HFFc6 (cell line): ENCODE measurements at places on chromosomes 5 and 9.
A peak's percentile ranks its signal among the peaks of the same experiment; 100 is the strongest.

DNA sequence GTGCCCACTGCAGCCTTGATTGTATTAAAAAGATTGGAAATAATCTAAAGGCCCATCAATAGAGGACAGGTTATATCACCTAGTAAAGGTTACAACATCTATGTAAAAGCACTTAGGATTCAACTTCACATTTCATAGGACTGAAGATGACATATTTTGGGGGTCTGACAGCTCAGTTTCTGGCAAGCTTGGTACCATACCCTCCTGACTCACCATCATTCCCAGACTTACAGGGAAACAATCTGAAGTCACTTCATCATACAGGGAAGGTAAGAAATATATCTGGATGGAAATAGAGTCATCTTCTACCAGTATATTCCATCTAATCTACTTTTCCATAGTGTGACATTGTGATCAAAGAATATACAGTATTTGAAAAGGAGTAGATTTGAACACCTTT is 28.8 kb upstream of the DAB2 start:
- DNase-seq, result no peak

- DNase-seq, result peak; percentile 70
Measured at GRCh38 chr5:138033907-138034306, 1.0 kb upstream of the FAM13B start.

- peak; percentile 89 for DNase-seq
Measured at GRCh38 chr5:148913985-148914431, 87.6 kb downstream of the ADRB2 start.

DNA sequence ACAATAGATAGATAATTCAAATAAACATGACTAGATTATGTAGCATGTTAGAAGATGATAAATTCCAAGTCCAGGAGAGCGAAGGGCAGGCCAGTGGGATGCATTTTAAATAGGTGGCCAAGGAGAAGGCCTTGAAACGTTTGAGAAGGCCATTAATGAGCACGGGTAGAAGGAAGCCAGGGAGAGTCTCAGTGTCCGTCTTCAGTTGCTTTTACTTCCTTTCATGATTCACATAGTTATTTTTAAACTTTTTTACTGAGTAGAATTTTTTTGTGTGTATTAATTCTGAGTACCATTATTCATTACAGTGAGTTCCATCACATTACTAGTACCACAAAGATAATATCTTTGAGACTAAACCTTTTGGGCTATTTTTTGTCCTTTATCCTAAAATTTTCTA is 259.2 kb downstream of the ARRDC3 start:
- DNase-seq, result no peak

GRCh38 chr5:129358069-129358468 is 102.0 kb upstream of the ADAMTS19 start:
- DNase-seq, result no peak

GRCh38 chr9:86096386-86096785 is 3.0 kb downstream of the GOLM1 start:
- DNase-seq, result peak; percentile 10

DNA sequence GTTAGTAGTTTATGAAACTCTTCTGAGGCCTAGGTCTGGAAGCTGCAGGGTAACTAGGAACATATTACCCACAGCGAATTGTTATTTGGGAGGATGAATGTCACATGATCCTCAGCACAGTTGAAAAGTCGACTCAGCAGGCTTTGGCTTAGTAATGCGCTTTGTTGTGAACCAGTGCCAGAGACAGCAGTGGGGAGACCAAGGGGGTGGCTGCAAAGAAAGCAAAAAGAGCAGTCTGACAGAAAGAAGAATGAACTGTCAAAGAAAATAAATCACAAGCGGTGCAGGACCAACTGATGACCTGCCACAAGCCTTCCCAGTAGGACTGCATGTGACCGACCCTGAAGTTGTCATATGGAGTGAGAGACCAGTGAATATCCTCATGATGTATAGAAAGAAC is 170.0 kb downstream of the CCDC171 start:
- DNase-seq, result no peak

DNA sequence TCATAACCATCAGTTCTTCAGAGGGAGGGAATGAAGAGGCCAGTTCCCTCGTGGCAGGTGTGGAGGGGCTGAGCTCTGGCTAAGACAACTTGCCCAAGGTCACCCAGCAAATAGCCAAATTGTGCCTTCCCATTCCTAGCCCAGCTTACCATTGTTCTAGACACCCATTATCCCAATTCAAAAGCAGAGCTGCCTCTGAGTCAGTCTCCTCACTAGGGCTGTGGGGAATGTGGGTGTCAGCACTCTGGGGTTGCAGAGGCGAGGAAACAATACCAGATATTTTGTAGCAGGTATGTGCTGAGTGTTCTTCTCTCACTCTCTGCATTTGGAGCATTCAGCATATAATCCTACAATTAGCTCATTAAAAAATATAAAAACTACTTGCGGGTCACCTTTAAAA is 270.8 kb downstream of the PSAT1 start:
- DNase-seq, result no peak

GRCh38 chr5:146070746-146071145 is 34.6 kb downstream of the PLAC8L1 start:
- no peak for DNase-seq

GRCh38 chr5:122014236-122014935 is 52.6 kb downstream of the SRFBP1 start:
- no peak for DNase-seq

GRCh38 chr9:76898786-76899185 is 7.1 kb downstream of the PRUNE2 start:
- no peak for DNase-seq

- no peak for DNase-seq
Measured at GRCh38 chr9:8706531-8706930, 907.0 kb upstream of the DMAC1 start.

GRCh38 chr5:119792161-119792799 is 162.9 kb downstream of the FAM170A start:
- no peak for DNase-seq

GRCh38 chr5:76500633-76501393 is 97.7 kb downstream of the IQGAP2 start:
- no peak for DNase-seq

GRCh38 chr5:96896806-96897205 is 20.5 kb downstream of the ERAP2 start:
- no peak for DNase-seq

DNA sequence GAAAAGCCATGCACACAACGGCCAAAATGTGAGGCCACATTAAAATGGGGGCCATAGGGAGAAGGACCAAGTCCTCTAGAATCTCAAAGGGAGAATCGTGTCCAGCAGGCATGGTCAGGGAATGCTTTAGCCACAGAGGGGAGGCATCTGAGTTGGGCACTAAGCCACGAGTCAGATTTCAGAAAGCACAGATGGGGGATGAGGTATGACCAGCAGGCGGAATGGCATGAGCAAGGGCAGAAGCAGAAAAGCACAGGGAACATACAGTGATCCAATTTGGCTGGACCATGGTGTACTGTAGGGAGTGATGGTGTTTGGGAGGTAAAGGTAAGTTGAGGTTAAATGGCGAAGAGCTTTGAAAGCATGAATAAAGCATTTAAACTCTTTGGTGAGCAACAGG is 214.6 kb downstream of the TLE1 start:
- no peak for DNase-seq

GRCh38 chr5:139394654-139395566 is at the start of gene PROB1:
Gene PROB1 (minus strand): TSS chr5:139395104. CDS start chr5:139395081, 23 bp downstream.
- DNase-seq, result no peak

GRCh38 chr5:173781816-173782670 is 106.1 kb upstream of the CPEB4 start:
- peak; percentile 83 for DNase-seq

DNA sequence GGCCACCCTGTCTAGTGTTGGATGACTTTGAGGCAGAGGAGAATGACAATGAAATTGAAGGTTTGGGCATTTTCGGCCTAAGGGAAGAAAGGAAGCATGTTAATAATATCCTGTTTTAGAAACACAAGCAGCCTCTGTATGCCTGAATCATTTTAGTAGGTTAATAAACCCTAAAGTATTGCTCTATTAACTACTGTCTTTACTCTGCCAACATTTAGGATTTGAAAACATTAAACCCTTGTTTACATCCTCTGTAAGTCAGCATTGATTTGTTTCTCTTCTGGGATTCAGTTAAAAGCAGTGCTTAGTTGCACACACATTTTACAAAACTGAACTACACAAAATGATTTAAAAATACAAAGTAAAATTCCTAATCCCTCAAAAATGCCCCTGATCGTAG is 358.9 kb downstream of the ARRDC3 start:
- no peak for DNase-seq

DNA sequence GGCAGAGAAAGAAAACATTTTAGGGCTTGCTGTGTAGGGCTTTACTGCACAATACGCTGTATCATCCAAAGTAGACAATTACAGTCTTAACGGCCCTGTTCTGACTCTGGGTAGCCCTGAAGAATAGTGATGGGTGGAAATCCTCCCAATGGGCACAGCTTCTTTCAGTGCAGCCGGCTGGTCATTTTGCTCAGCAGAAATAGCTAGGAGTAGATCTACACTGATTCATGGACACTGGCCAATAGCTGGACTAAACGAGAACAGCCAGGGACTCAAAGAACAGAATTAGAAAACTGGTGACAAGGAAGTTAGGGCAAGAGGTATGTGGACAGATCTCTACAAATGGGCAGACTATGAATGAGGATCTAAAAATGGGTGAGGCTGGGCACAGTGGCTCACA is 69.3 kb downstream of the IARS1 start:
- DNase-seq, result no peak

GRCh38 chr9:109072133-109072692 is 47.5 kb downstream of the TMEM245 start:
- no peak for DNase-seq

DNA sequence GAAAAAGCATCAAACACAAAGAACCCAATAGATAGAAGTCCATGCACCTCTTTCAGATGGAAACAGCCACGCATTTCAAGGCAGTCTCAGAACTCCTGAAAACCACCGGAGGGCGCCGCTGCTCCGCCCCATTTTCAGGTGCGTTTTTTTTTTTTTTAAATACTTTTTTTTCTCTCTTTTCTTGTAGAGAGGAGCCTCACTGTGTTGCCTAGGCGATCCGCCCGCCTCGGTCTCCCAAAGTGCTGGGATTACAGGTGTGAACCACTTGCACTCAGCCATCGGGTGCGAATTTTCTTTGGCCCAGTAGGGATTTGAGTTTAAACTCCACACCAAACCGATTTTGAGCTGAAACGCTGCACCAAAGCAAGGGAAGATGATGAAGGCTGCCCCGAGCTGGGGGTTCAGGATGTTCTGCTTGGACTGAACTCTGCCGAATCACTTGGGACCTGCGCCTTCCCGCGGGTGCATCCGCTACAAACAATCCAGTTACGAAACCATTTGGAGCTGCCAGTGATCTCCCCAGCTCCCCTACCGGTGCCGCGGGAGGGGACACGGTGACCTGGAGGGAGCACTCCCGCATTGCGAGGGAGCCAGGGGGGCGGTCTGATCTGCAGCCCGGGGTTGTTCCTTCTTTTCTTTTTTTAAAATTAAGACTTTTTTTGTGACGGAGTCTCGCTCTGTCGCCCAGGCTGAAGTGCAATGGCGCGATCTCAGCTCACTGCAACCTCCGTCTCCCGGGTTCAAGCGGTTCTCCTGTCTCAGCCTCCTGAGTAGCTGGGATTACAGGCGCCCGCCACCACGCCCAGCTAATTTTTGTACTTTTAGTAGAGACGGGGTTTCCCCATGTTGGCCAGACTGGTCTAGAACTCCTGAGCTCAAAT is 1.4 kb downstream of the PTGR1 start:
- DNase-seq, result peak; percentile 46

- DNase-seq, result no peak
Measured at GRCh38 chr9:129655696-129656095, 9.8 kb upstream of the PRRX2 start.

GRCh38 chr9:68437785-68438184 is 81.4 kb downstream of the PGM5 start:
- DNase-seq, result no peak

DNA sequence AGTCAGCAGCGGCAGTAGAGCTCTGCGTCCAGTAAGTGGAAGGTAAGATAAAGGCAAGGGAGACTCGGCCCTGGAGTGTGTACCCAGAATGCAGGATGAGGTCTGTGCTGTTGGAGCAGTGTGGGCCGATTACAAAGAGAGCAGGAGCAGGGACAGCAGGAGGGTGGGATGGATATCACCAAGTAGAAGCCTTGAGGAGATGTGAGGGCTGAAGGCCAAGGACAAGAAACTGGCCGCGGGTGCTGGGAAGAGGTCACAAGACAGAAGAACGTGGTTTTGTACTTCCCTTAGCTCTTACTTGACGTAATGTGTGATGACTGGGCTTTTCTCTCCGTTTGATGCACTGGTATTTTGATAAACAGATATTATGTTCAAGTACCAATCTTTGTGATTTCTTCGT is 43.7 kb downstream of the OR2V1 start:
- no peak for DNase-seq

GRCh38 chr5:149019679-149020078 is 43.2 kb downstream of the SH3TC2 start:
- DNase-seq, result no peak

- DNase-seq, result no peak
Measured at GRCh38 chr9:95678759-95679158, 162.0 kb upstream of the PTCH1 start.

GRCh38 chr9:70603020-70603411 is 188.6 kb upstream of the KLF9 start:
- DNase-seq, result no peak

DNA sequence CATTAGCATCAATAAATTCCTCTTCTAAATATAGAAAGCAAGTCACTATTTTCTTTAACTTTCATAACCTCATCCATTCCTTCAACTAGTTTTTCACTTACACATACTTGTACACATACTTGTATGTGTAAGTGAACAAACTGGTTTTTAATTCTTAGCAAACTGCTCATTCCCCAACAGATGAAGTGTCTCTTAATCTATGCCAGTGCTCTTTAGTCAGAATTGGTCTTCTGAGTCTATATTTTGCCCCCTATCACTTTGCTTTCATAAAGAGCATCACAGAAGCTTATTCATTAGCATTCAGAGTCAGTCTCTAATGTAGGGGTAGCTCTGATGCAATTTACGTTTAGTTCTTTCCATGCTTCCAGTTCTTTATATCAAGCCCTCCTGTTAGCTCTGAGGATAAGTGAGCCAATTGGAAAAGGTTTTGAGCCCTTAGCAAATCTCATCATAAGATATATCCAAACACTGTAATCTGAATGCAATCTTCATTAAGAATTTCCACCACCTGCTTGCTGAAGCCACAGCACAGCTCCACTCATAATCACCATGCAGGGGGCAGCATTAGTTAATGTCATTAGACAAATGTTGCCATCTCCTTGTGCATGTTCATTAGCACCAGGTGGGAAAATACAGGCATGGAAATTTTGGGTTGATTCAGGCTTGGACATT is 178.5 kb upstream of the SLC24A2 start:
- DNase-seq, result no peak

- DNase-seq, result no peak
Measured at GRCh38 chr5:56638061-56638621, 177.2 kb upstream of the MAP3K1 start.

DNA sequence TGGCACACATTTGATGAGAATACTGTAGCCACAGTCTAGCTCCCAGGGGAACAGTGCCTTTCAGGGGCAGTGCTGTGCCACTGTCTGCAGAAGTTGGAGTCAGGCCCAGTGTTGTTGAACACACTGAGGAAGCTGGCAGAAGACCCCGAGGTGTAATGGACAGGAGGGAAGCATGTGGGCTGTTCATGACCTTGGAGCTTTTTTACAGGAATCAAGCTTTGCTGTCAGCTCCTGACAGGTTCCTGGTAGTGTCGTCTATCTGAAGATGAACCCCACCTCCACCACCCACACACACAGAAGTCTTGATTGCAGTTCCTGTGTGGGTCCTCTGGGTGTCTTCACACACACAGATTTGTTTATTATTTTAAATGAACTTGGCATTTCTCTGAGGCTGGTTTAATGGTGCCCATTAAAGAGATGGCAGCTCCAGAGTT is 40.3 kb upstream of the TNFAIP8 start:
- no peak for DNase-seq

GRCh38 chr5:88488130-88488529 is 219.5 kb upstream of the TMEM161B start:
- no peak for DNase-seq

GRCh38 chr9:109886617-109887016 is 106.6 kb downstream of the PALM2AKAP2 start:
- DNase-seq, result no peak
